ENCODE measurements at places on chromosomes 7 and 10.
A peak's percentile ranks its signal among the peaks of the same experiment; 100 is the strongest.

GRCh38 chr7:112207765-112208164 lies 1.3 kb downstream of the ZNF277 start:
- DNase-seq = no peak

GRCh38 chr7:45237788-45238461 lies 80.3 kb downstream of the RAMP3 start:
- no peak for DNase-seq

- peak; percentile 86 for DNase-seq
Measured at GRCh38 chr10:71713135-71714030, 6.2 kb downstream of the C10orf105 start.

- DNase-seq = no peak
Measured at GRCh38 chr7:85095366-85095765, 91.5 kb downstream of the SEMA3D start.

DNA sequence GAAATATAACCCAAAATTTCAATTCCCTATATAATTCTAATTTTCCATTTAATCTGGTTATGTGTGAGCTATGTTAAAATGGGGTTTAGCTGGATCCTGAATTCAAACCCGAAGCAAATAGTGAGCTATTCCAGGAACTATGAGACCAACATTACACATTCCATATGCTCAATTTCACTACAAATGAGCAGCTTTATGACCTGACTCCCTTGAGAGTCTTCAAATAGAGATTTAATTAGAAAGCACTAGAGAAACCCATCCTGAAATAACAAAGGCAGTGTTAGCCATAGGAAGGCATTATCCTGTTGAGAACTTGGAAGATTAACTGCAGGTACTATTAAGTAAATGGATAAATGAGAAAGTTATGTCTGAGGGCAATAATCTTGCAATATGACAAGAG lies 890.0 kb downstream of the GRM8 start:
- no peak for DNase-seq

- DNase-seq = no peak
Measured at GRCh38 chr7:133742709-133743538, 384.2 kb upstream of the LRGUK start.

GRCh38 chr7:146331369-146331768 lies 214.8 kb downstream of the CNTNAP2 start:
- DNase-seq = no peak

- DNase-seq = no peak
Measured at GRCh38 chr7:105945848-105946247, 17.2 kb upstream of the CDHR3 start.

GRCh38 chr10:123553810-123554430 lies 112.2 kb upstream of the GPR26 start:
- DNase-seq = no peak

DNA sequence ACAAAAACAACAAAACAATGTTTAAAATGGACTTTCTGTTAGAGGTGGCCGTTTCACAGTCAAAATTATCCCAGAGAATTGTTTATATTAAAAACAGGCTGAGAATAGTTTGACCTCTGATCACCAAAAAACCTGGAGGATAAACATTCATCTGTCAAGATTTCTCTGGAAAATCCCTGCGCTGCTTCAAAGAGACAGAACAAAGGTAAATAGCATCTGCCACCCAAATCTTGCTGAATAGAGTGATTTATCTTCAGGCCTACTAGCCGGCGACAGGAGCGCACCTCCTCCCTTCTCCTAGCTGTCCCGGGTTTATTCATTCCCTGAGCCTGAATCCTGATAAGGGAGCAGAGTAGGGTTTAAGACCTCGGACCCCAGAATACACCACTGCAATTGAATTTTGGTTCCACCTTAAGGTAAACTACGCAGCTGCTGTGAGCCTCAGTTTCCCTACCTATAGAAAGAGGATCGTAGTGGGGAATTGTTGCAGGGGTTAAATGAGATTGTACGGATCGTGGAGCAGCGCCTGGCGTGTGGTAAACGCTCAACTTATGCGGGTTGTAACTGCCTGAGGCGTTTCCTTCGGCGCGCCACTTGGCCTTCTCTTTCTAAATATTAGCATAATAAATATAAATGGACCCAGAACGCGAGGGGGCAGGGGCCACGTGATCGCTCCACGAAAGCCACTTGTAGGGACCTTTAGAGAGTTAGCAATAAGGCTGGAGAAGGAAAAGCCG lies 498 bp upstream of the ST7 start:
- DNase-seq = no peak

- no peak for DNase-seq
Measured at GRCh38 chr7:150357771-150358427, 10.7 kb upstream of the REPIN1 start.

DNA sequence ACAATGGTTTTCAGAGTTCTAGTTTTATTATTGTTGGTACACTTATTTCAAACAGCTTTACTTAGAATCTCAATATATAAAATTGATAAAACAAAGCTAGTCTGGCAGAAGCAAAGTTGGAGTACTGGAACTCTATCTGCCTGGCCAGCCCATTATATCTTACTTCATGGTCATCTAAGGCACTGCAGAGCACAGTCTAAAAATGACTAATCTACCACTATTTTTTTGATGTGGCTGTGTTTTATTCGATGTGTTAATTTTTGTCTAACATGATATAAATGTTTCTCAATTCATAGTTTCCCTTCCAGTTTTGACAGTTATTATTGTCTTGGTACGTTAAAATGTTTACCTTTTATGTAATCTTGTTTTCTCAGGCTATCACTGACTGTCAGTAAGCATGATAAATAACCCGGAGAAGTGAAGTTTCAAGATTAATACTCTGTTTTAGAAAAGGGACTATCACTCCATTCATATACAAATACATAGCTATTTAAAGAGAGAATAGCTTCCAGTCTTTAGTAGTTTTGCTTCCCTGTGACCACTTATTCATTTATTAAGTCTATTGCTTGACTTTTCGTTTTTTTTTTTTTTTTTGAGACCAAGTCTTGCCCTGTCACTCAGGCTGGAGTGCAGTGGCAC lies 60.6 kb upstream of the CSTF2T start:
- no peak for DNase-seq

- no peak for DNase-seq
Measured at GRCh38 chr10:126849646-126850045, 55.6 kb upstream of the DOCK1 start.

- no peak for DNase-seq
Measured at GRCh38 chr10:104622598-104623209, 18.4 kb upstream of the SORCS3 start.

DNA sequence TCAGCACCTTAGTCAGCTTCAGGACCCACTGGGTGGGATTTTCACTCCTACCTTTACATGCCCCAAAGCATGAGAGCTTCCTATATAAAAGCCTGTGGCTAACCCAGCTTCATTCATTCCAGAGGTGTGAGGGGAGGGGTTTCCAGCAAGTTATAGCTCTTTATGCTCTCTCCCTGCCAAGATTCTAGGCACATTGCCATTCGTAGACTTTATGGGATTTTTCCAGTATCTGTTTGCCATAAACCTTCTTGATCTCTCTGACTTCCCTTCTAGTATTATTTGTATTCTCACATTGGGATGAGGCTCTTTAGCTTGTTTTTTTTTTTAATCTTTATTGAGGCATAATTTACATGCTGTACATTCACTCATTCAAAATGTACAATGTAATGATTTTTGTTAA lies 67.5 kb downstream of the POU6F2 start:
- DNase-seq = no peak

DNA sequence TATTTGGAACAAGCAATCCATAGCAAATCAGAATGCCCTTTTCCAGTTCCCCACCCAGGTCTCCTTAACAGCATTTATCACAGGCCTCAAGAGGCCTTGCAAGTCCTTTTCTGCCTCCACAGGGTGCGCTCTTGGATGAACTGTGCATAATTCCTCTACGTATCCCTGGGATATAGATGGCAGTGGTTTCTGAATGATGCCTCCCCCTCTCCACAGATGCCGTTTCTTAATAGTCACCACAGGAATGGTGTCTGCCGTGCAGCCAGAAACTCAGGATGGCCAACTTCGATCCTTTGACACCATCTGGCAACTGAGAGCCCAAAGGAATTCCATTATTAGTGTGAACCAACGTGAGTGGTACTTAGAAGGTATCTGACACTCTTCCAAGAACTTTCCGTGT lies 43.1 kb downstream of the JAZF1 start:
- no peak for DNase-seq

DNA sequence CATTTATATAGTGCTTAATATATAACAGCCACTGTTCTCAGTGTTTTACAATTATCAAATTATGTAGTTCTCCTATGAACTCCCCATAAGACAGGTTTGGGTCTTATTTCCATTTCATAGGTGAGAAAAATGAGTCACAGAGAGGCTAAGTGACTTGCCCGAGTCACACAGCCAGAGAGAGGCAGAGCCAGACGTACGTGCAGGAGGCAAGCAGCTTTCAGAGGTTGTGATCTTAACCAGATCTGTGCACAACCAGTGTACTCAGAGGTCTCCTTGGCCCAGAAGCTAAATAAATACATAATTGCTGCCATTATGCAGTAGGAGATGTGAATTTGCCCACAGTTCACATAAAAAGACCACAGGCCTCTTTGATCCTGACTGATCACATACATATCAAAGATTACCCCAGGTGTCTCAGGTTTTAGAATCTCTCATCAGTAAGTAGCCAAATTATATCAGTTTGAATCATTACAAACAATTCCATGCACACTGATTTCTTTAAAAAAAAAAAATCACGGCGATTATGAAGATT lies 304.7 kb upstream of the AOAH start:
- no peak for DNase-seq

- peak; percentile 56 for DNase-seq
Measured at GRCh38 chr7:116776610-116777289, 85.6 kb upstream of the CAPZA2 start.

DNA sequence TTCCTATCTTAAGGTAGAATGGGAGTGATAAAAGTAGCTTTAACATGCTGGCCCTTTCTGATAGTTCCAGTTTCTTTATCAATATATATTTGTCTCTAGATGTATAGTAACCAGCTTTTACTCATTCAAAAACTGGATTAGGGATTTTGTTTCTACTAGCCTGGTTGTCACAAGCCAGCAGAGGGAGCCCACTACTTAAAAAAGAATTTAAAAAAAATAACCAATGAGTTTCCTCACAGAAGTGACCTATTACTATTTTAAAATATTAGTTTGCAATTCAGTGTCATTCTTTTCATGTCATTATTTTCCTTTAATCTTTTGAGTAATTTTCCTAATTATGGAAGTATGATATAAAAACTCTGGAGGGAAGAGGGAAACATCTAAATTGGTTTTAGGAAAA lies 142.1 kb downstream of the PHTF2 start:
- DNase-seq = no peak

GRCh38 chr10:120005207-120006201 lies 113.0 kb downstream of the SEC23IP start:
- no peak for DNase-seq

GRCh38 chr7:68730964-68731363 lies 867.3 kb upstream of the AUTS2 start:
- DNase-seq = no peak

GRCh38 chr10:133257489-133258065 lies 19.1 kb downstream of the ADAM8 start:
- peak; percentile 75 for DNase-seq

- no peak for DNase-seq
Measured at GRCh38 chr7:31261341-31261740, 79.2 kb downstream of the NEUROD6 start.

- no peak for DNase-seq
Measured at GRCh38 chr10:84798312-84798711, 469.9 kb downstream of the CCSER2 start.

- no peak for DNase-seq
Measured at GRCh38 chr10:132347211-132347930, 15.4 kb downstream of the LRRC27 start.

- DNase-seq = no peak
Measured at GRCh38 chr7:31741852-31742251, 54.8 kb downstream of the PPP1R17 start.

DNA sequence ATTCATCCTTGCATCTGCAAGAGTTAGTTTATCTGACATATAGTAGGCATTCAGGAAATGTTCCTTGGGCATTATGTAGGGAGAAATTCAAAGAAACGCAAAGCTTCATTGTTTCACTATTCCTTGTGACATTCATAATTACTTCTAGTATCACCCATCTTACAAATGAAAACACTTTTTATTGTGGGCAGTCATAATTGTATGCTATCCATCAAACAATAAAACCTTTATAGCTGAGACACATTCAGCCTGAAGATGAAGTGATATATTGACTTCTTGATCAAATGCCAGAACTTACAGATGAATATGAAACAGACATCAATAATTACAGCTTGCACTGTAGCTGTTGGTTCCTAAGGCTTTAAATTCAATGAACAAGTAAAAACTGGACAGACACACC lies 36.4 kb downstream of the FAM204A start:
- no peak for DNase-seq

DNA sequence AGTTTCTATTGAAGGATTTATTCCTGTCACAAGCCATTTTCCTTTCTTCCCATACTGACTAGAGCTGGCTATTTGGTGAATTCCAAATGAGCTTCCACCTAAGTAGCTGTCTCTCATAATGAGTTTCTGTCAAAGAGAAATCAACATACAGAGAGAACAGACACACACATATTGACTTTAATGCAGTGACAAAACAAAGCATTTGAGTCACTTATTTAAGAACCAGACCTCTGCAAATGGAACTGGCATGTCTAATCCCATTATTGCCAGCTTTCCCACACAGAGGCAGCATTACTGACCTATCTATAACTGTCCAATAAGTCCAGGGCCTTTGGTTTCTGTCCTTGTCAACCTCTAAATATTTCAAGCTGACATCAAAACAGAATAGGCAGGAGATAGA lies 179.3 kb upstream of the CSTF2T start:
- no peak for DNase-seq

DNA sequence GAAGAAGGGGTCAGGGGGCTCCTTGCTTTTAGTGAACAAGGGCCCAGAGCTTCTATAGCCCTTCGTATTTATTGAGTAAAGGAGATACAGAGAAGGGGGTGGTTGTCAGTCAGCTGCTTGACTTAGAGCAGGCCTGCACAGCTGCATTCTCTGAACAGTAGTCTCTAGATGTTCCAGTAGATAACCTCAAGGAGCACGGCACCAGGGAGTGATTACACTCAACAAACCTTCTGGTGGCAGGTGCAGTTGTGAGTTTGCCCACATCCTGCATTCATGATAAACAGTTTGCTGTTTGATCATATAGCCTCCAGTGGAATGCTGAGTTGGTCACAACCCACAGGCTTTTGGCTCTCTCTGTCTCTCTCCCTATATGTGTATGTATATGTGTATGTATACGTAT lies 70.0 kb upstream of the GJD4 start:
- DNase-seq = no peak

DNA sequence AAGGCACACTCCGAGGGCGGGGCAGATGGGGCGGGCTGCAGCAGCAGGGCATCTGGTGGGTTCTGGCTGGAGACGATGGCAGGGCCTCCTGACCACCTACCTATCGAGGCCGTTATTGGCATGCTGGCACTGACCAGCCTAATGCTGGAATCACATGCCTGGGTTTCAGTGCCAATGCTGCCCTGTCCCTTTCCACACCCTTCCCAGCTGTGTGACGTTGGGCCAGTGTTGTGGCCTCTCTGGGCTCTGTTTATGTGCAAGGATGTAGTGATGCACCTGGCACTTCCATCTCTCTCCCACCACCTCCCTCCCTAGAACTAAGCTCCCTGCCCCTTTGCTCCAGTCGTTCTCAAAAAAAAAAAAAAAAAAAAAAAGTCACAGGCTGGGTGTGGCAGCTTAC lies 132.9 kb downstream of the ZMIZ1 start:
- no peak for DNase-seq

- peak; percentile 63 for DNase-seq
Measured at GRCh38 chr10:113329121-113329596, 223.7 kb upstream of the HABP2 start.

Measured in MG63 (cell line).